ENCODE measurements at places on chromosomes 3 and 15.

DNA sequence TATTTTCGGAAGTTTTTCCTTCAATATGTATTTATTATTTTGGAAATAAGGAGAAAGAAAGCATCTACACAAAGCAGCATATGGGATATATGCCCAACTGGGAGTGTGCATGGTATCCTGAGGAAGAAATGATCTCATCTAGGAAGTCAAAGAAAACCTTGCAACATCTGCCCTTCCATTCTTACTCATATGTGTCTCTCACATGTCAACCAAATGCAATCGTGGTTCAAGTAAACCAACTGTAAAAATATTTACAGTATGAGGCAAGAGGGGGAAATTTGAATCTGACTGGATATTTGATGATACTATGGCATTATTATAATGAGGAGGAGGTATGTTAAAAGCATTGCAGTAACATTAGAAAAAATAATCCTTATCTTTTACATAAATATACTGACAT is 3.2 kb upstream of the SCG3 start:
- DNase-seq = peak; percentile 88

- DNase-seq = no peak
These were observed 73.4 kb downstream of the CPN2 start for GRCh38 chr3:194277786-194278130.

DNA sequence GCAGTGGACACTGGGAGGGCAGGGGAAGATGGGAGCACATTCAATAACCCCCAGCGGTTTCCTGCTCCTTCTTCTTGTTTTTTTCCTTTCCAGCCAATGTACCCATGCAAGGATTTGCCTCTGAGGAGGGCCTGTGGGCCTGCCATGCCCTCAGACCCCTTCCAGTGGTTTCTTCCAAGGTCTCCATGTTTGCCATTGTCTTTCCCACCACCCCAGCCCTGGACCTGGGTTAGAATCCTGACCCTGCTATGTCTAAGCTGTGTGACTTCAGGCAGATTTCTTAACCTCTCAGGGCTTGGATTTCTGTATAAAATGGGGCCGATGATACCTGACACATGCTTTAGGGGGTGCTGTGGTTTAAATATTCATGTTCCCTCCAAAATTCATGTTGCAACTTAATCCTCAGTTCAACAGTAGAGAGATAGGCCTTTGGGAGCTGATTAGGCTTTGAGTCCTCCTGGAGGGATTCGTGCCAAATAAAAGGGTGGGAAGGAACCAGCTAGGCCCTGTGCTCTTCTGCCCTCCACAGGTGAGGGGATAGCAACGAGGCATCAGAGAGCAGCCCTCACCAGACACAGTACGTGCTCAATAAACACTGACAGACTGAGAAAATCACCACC is 46.3 kb upstream of the FLNB start:
- DNase-seq = peak; percentile 46

DNA sequence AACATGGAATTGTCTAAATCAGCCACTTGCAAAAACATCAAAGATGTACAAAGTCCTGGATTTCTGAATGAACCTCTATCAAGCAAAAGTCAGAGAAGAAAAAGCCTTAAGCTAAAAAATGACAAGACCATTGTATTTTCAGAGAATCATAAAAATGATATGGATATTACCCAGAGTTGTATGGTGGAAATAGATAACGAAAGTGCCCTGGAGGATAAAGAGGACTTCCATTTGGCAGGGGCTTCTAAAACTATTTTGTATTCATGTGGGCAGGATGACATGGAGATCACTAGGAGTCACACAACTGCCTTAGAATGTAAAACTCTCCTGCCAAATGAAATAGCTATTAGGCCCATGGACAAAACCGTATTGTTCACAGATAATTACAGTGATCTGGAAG is 29.3 kb downstream of the KNL1 start:
- no peak for DNase-seq

DNA sequence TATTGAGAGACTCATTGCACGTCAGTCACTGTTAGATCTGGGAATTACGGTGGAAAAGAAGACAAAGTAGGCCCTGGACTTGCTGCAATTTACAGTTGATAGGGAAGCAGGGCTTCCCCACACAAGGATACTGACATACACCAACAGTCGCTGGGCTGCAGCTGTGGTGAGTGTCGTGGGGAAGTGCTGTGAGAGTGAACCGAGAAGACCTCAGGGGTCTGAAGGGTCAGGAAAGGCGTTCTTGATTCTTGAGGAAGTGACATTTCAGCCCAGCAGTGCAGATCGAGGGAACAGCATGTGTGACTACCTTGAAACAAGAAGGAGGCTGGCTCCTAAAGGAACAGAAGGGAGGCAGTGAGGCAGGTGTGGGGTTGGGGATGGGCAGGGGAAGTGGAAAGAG is 22.5 kb downstream of the MYZAP start:
- peak; percentile 25 for DNase-seq

- peak; percentile 77 for DNase-seq
These were observed 50.9 kb downstream of the MYL3 start for GRCh38 chr3:46812237-46812791.

- DNase-seq = no peak
These were observed 55.7 kb downstream of the MB21D2 start for GRCh38 chr3:192861972-192862371.

GRCh38 chr3:31945738-31946052 is 35.4 kb downstream of the OSBPL10 start:
- DNase-seq = no peak

GRCh38 chr3:110504401-110504800 is 567.2 kb upstream of the NECTIN3 start:
- no peak for DNase-seq

DNA sequence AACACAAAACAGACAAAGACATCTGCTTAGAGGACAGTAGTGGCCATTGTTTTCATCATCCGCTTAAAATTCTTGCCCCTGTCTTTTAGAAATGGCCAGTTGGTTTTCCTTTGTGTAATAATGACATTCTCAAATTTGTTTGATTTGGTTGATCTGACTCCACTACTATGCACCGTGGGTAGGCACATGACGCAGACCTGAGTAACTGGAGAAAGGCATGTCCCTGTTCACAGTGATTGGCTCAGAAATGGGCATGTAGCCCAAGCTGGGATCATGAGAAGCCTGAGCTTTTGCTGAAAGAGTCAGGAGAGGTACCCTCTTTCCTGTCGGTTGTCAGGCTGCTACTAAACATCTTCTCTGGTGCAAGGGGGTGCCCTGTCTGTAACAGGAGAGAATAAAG is 36.6 kb upstream of the MAGI1 start:
- DNase-seq = no peak

DNA sequence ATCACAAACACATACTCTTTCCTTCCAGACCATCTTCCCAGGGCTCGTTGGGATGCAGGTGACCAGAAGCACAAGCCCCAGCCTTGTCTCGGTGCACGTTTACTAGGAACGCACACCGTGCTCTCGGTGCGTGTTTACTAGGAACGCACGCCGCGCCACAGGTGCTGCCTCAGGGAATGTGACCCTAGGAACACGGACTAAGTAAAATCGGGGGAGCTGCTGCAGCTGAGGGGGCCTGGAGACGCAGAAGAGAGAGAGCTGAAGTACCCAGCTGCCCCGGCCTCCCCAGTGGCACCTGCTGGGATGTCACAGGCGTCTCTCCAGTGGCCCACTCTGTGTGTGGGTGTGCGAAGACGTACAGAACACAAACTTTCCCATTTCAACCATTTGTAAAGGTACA is 91.0 kb upstream of the SNRPA1 start:
- DNase-seq = no peak

- DNase-seq = no peak
These were observed 34.6 kb downstream of the TNFAIP8L3 start for GRCh38 chr15:51060030-51060673.

GRCh38 chr3:77150028-77150427 is 110.1 kb downstream of the ROBO2 start:
- no peak for DNase-seq

GRCh38 chr3:171354049-171354705 is 106.0 kb downstream of the TNIK start:
- no peak for DNase-seq

DNA sequence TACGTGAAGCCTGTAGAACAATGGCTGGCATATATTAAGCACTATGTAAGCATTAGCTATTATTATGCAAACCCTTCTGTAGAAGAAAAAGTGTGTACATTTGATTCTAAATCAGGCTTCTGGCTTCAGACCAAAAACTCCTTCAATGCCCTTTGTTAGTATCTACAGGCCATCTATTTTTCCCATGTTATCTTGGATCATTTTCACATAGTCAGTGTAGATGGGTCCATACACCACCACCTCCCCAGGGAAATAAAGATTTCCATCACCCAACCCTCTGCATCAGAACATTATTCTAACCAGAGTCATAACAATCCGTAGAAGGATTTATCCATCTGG is 8.0 kb upstream of the KLHL6 start:
- no peak for DNase-seq

DNA sequence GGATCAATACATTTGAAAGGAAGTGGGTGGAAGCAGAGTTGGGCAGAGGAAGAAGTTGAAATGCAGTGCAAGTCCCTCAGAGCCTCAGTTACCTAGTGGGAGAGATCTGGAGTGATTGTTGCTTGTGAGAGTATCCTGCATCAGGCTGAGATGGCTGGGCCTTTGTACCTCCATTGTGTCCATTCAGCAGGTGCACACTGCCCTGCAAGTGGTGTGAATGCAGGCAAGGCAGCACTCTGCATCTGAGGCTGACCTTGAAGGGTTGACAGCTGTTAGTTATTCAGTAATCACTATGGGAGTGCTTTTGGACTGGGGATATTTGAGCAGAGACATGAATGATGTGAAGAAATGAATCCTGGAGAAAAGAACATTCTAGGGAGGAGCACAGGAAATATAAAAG is 25.2 kb downstream of the ATP6V1A start:
- DNase-seq = no peak

- DNase-seq = no peak
These were observed 269.2 kb upstream of the LRTM1 start for GRCh38 chr3:55197021-55197420.

DNA sequence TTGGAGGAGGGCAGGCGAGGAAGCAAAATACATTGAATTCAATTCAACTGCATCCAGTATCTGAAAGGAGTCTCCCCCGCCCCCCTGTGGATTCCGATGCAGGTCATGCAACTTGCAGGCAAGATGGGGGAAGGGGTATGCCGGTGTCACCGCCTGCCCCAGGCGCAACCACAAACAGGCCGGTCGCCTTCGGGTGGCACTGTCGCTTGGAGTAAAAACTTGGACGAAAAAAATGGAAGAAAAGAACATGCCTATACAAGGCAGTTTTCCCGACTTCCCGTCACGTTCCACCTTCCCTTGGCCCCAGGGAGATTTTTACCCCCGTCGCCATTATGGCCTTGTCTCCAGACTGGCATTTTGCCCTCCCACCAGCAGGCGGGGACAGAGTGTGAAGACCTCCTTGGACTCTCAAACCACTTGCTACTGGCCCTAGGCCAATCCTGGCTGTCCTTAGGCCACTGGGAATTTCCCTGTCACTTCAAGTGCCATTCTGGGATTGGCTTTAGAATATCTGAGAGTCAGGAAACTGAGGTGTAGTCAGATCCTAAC is 1.6 kb upstream of the NTRK3 start:
- peak; percentile 11 for DNase-seq

DNA sequence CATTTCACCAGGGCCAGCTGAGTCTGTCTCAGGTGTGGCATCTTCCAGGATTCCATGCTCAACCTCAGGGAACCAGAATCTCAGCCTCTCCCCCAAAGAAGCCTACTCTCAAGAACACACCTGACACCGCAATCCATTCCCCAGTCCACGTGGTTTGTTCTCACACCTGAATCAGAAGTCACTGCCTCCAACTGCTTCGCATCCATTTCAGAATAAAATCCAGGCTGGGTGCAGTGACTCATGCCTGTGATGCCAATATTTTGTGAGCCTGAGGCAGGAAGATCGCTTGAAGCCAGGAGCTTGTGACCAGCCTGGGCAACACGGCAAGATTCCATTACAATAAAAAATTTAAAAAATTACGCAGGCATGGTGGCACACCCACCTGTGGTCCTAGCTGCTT is 212.2 kb downstream of the FOXP1 start:
- DNase-seq = no peak

DNA sequence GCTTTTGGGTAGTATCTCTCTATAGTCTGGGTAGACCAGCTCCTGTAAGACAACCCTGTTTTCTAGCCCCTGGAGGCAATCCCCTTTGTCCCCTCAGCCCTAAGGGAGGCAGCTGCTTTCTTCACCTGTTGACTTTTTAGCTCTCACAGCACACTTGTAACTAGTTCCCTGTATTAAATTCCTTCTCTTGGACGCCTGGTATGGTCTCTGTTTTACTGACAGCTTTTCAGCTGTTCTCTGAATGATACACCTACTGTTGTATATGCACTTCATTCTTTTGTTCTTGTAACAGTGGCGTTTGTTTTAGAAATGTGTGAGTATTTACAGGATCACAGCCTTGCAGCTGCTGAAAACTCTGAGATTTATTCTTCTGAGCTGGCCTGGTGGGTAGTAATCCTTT is 413.0 kb upstream of the RBMS3 start:
- no peak for DNase-seq

DNA sequence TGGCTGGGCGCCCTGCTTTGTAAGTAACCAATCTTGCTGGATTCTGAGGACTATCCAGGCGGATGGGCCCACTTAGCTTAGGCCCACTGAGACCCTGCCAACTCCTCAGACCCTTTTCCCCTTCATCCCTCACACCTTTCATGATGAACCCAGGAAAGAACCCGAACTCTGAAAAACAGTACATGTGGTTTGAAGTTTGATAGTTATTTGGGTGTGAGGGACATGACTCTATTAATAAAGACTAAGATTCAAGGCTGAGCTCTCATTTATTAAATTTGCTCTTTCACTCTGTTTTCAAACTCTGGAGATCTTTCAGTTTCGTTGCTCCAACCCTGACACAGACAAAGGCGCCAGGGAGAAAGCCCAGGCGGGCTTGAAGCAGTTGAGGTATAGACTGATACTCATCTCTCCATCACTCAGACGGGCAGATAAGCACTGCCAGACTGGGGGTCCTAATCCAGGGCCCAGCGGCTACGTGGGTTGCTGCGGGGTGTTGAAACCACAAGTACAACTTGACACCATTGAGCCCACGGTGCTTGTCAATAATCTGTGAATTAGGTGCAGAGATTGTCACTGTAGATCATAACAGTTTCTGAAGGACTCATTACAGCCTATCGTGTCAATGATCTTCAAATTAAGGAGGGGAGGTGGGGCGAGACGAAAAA is 7.2 kb upstream of the SOX2 start:
- DNase-seq = no peak

- no peak for DNase-seq
These were observed 382.4 kb upstream of the GBE1 start for GRCh38 chr3:82143661-82144412.

- DNase-seq = peak; percentile 39
These were observed 372.1 kb downstream of the LPP start for GRCh38 chr3:188526057-188526456.

Data from suppressor macrophage treated with lipopolysaccharide for 1 hour (primary cell).